Thyroid gland (tissue), 4 donors: ENCODE measurements at places on chromosomes 1 and 21. TPM values are rescaled to one million over a fixed set of nuclear protein-coding genes. Genes with fewer than 3 reads are reported as not detected.

HMCN1 gene
- total RNA-seq = 8.9 TPM

GRCh38 chr1:201720522-201720844 lies 108.5 kb upstream of the IPO9 start:
- H3K27ac ChIP-seq = peak overlapping the region; percentile 44
- H3K4me3 ChIP-seq = no peak overlapping the region
- no peaks in the 10 kb centered on the region for H3K27me3 ChIP-seq
- DNase-seq = no peak

- H3K4me3 ChIP-seq = no peak overlapping the region
- no peaks in the 10 kb centered on the region for H3K4me1 ChIP-seq
- H3K27ac ChIP-seq = no peak overlapping the region
- H3K36me3 ChIP-seq = no peaks in the 10 kb centered on the region
- DNase-seq = no peak
- no peaks in the 10 kb centered on the region for H3K27me3 ChIP-seq
Measured at GRCh38 chr1:169925505-169926482, 32.1 kb upstream of the SCYL3 start.

- H3K27ac ChIP-seq = peak overlapping the region; percentile 81
- H3K36me3 ChIP-seq = no peaks in the 10 kb centered on the region
- no peak overlapping the region for H3K4me3 ChIP-seq
- H3K4me1 ChIP-seq = peaks cover 32% of the 10 kb centered on the region
- no peak for DNase-seq
Measured at GRCh38 chr1:196407358-196408051, 200.7 kb downstream of the KCNT2 start.

DNA sequence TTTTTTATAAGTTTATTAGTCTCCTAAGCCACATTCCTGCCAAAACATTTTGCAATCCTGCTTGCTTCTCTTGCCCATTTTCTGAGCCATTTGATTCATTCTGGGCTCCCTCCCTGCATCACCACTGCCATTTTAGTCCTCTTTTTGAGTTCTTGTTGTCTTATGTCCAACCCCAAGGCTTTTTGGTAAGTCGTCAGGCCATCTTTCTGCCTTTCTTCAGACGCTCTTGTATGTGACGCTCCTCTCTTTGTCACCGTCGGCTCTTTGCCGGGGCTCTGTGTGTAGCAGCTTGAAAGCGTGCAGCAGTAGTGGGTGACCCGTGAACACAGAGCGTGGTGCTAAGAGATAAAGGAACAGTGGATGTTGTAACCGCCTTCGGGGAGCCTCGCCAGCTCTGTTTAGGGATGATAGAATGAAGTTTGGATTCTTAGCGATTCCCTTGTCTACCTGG lies 14.6 kb downstream of the HUNK start:
- no peak overlapping the region for H3K4me3 ChIP-seq
- H3K27ac ChIP-seq = no peak overlapping the region
- no peaks in the 10 kb centered on the region for H3K27me3 ChIP-seq

- no peak overlapping the region for H3K27ac ChIP-seq
- no peaks in the 10 kb centered on the region for H3K36me3 ChIP-seq
- no peak for DNase-seq
- H3K4me1 ChIP-seq = no peaks in the 10 kb centered on the region
- H3K27me3 ChIP-seq = no peaks in the 10 kb centered on the region
Measured at GRCh38 chr1:225299624-225300023, 128.2 kb downstream of the LBR start.

GRCh38 chr1:218785928-218786327 lies 387.8 kb upstream of the LYPLAL1 start:
- H3K27me3 ChIP-seq = no peaks in the 10 kb centered on the region
- H3K4me3 ChIP-seq = no peak overlapping the region
- H3K36me3 ChIP-seq = no peaks in the 10 kb centered on the region
- no peaks in the 10 kb centered on the region for H3K4me1 ChIP-seq

TENT5C gene
- total RNA-seq = 30.4 TPM

- H3K27ac ChIP-seq = no peak overlapping the region
- no peaks in the 10 kb centered on the region for H3K27me3 ChIP-seq
- no peaks in the 10 kb centered on the region for H3K4me1 ChIP-seq
- no peaks in the 10 kb centered on the region for H3K36me3 ChIP-seq
- DNase-seq = no peak
Measured at GRCh38 chr1:38546636-38547035, 312.9 kb downstream of the RRAGC start.

IGSF9 gene
- total RNA-seq = 1.9 TPM

DNA sequence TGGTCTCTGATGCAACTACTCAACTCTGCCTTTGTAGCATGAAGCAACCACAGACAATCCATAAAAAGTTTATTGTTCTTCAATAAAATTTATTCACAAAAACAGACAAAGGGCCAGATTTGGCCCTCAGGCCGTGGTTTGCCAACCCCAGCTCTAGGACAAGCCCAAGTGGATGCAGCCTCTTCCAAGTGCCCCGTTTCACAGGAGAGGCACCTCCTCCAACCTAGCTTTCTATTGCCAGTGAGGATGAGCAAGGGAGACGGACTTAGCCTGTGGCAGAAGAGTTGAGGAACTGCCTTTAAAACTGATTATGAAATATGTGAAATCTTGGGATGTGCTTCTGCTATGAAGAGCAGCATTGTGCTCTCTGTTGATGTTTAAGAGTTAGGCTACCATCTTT lies 105.4 kb downstream of the PSMG1 start:
- H3K27me3 ChIP-seq = no peaks in the 10 kb centered on the region
- H3K4me1 ChIP-seq = no peaks in the 10 kb centered on the region
- H3K27ac ChIP-seq = no peak overlapping the region
- H3K4me3 ChIP-seq = no peak overlapping the region
- H3K36me3 ChIP-seq = no peaks in the 10 kb centered on the region
- DNase-seq = no peak

- no peak overlapping the region for H3K27ac ChIP-seq
- no peak overlapping the region for H3K4me3 ChIP-seq
- peaks cover 26% of the 10 kb centered on the region for H3K4me1 ChIP-seq
- peaks cover 4% of the 10 kb centered on the region for H3K36me3 ChIP-seq
Measured at GRCh38 chr1:31043631-31044030, 21.9 kb downstream of the PUM1 start.
